Lower leg skin (tissue), 4 donors: ENCODE measurements at places on chromosomes 2 and 18.

- no peak for DNase-seq
These were observed 39.7 kb downstream of the DHX57 start for GRCh38 chr2:38835990-38836389.

GRCh38 chr2:239358062-239358754, 42.6 kb downstream of the HDAC4 start:
- no peak for DNase-seq

DNA sequence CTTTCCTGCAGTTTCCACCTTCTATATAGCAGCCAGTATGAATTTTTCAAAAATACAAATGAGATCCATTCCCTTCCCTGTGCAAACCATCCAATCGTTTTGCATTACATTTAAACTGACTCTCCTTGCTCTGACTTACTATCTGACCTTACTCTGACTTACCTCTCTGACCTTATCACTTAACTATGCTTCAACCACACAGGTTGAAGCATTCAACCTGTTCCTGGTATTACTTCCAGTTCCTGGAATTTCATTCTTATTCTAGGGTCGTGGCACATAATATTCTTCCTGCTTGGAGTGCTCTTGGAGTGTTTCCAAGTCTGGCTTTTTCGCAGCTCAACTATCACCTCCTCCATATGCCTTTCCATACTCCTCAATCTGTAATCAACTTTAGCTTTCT, 850.6 kb upstream of the CHAC2 start:
- no peak for DNase-seq

DNA sequence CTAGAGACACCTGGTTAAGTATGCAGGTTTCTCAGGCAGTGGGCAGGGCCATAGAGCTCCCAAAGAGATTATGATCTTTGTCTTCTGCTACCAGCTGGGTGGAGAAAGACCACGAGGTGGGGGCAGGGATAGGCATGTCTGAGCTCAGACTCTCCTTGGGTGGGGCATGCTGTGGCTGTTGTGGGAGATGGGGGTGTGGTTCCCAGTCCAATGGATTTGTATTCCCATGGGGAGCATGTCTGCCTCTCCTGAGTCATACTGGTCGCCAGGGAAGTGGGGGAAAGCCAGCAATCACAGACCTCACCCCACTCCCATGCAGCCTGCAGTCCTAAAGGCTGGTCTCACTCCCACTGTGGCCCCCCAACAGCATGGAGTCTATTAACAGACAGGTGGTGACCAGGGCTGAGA, 31.4 kb upstream of the RHOB start:
- no peak for DNase-seq

GRCh38 chr2:219215871-219216534, 2.8 kb downstream of the ABCB6 start:
- no peak for DNase-seq

DNA sequence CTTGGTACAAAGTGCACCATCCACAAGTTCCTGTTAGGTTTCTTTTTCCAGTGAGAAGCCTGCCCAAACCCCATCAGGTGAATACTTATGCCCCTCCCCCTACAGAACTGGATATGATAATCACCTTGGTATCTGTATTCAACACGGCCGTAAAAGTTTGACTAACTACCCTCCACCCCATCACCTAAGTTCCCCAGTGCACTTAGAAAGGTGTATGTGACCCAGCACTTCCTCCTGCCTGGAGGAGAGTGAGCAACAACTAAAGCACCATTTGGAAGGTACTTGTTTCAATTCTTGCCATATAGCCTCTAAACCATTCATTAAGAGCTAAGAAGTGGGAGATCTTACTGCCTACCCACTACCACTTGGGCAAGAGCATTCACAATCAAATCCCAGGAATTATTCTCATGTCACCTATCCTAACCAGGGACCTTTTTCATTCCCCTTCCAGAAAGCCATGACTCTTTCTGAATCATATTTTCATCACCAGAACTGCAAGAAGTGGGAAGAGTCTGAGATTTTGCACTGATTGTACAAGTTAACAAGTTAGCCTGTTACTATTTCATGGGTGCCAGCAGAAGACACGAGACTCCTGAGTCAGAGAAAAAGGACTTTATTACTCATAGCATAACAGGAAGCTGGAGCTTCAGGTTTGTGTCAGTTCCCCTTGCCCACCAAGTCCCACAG, 53.5 kb upstream of the NDUFV2 start:
- no peak for DNase-seq

GRCh38 chr18:48142994-48143393, 212.5 kb upstream of the SMAD2 start:
- no peak for DNase-seq

DNA sequence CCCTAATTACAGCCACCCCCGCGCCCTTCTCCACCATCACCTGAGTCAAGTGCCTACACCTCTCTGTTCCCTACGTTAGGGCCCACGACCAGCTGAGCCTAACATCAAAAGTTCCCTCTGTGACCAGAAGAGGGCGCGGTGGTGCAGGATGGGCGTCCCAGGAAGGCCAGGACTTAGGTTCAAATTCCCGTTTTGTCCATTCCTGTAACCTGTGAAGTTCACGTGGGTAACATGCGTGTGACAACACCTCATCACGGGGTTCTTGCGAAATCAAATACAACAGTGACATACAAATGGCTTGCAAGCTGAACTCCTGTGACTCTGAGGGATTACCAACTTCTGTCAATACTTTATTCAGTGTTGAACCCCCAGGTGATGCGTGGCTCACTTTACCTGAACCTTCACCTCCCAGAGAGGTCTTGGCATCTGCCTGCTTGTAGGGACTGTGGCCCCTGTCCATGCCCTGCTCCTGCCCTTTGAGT, 207.9 kb downstream of the ARL4C start:
- DNase-seq = peak; percentile 77

DNA sequence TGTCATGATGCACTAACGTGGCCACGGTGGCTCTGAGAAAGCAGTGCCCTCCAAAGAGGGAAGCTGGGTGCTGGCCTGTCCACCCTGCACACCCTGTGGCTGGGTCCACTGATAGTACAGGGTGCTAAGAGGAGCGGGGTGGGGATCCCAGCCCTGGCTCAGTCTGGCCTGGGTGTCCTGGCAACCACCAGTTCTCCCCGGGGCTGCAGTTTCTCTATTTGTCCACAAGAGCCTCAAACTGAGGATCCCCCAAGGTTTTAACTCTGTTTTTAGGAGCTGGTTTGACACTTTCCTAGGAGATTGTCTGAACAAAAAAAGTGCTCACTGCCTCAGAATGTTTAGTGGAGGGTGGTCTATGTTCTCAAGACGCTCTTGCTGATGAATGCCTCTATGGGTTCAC, 29.0 kb downstream of the EDAR start:
- DNase-seq = no peak

GRCh38 chr2:62287899-62288880, 92.3 kb downstream of the B3GNT2 start:
- DNase-seq = peak; percentile 87

DNA sequence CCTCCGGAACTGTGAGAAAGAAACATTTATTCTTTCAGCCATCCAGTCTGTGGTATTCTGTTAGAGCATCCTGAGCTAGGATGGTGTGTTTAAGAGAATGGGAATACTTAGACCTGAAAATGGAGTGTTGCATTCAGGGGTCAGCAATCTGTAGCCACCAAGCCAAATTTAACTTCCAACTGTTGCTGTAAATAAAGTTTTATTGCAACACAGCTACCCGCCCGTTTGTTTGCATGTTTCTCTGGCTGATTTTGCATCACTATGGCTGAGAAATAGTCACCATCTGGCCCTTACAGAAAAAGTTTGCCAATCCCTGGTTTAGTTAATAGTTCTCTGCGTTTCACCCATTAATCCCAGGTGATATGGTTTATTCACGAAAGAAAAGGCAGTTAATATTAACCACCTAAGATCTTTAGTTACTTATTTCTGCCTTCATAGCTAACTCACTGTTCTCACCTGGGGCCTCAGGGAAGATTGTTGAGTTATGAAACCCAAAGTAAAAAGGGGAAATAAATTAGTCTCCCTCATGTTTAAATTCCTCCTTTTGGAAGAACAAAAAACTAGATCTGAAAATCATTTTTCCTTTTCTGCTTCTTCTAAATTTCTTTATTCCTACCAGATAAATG, 9.5 kb upstream of the CYS1 start:
- DNase-seq = no peak

GRCh38 chr2:36554531-36554930, 43.4 kb downstream of the FEZ2 start:
- no peak for DNase-seq

- no peak for DNase-seq
These were observed 1.6 kb downstream of the CCDC88A start for GRCh38 chr2:55418072-55418471.

- no peak for DNase-seq
These were observed 198.3 kb downstream of the LDLRAD4 start for GRCh38 chr18:13416848-13417247.
